IMR-90 (cell line): ENCODE measurements at places on chromosomes 3 and 15. TPM values are rescaled to one million over a fixed set of nuclear protein-coding genes. Genes with fewer than 3 reads are reported as not detected.
A peak's percentile ranks its signal among the peaks of the same experiment; 100 is the strongest.

DNA sequence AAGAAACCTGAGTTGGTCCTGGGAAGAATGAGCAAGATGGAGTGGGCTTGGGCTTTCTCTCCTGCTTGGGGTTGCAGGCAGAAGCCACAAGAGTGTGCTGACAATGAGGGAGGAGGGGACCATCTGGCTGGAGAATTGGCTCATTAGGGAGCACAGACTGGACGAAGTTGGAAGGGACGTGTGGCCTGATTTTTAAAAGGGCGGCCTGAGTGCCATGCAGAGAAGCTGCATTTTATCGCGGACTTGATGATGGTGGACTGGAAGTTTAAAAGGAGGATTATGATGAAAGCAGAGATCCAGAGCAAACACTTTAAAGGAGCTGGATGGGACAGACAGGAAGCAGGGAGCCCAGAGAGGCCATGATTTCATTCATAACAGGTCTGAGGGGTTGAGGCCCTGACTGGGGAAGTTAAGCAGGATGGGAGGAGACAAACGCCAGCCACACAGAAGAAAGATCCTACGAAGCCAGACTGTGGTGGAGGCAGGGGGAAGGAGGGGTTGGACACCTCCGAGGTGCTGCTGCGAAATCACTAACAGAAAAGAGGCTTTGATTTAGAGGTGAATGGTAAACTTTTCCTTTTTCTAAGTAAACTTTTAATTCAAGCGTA lies 23.6 kb downstream of the TLNRD1 start:
- DNase-seq, result no peak

DNA sequence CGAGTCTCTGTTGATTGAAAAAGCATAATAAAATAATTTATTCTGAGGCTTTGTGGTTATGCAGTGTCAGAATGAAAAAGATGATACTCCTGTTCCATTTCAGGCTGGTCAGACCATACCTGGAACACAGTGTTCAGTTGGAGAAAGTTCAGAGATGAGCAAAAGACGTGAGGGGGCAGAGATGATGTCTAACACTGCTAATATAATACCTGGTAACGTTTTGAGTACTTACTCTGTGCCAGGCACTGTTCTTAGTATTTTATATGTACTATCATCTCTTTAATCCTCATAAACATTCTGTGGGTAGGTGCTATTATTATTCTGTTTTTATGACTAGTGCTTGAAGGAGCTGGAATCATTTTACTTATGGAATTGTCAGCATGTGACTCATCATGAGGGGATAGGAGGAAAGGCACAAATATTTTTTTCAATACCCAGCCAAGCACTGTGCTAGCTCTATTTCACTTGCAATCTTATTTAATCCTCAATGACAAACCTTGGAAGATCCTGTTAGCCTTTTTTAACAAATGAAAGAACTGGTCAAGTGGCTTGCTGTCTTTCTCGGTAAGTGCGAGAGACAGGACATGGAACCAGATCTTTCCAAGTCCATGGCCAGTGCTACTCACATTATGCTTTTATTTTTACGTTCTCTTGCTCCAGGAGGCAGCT lies 31.8 kb downstream of the IQGAP1 start:
- DNase-seq, result peak; percentile 92

The WDR53 gene
- total RNA-seq, result 5.7 and 6.4 TPM in 2 replicates

DNA sequence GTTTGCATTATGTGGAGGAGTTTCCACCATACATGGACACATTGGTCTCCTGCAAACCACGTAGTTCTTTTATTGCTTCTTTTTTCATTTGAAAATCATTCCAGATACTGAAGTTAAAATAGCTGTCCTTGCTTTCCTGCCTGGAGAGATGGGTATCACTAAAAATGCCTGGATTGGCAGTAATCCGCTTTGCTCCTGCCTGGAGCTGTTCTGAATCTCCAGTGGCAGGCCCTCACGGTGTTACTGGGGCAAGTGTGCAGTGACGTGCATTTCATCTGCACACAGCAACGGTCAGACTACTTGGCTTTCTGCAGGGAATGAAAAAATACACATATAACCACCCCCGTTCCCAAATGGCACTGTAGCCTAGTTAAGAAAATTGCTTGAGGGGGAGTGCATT lies 272.9 kb downstream of the IL5RA start:
- no peak for DNase-seq

- no peak for DNase-seq
Measured at GRCh38 chr3:197226179-197226578, 72.2 kb downstream of the DLG1 start.
